CD4-positive, alpha-beta T cell treated with Interleukin-15 for 1 hour (primary cell): ENCODE measurements at places on chromosomes 3 and 15.

DNA sequence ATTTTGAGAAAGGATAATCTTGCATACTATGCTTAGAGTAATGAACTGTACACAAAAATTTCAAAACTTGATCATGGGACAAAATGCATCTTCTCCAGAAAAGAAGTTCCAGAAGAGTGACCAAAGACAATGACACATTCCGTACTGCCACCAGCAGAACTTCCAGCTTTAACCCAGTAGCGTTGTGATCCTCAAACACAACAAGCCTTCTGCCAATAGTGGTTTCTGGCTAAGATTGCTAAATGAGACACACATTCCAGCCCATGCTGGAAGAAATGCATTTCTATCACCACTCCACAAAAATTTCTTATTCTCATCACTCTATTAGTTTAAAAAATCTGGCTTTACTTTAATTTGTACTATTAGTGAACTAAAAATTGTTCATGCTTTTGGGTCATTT lies 334.9 kb downstream of the TBC1D5 start:
- DNase-seq = no peak

DNA sequence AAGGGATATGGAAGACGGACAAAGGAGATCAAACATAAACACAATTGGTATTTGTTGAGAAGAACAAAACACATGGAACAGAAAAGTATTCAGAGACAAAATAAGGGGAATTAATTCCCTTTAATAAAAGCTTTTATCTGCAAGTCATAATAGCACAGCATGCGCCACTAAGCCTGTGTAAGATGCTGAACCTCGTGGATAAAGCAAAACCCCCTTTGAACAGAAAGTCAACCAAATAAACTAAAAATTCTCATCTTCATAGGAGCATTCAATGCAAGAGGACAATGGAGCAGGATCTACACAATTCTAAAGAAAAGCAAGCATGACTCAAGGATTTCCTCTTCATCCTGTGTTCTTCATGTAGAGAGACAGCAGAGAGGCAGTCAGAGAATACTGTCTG lies 274.3 kb upstream of the GOLGA6L4 start:
- no peak for DNase-seq

- no peak for DNase-seq
Observed at GRCh38 chr15:69535101-69535638, 82.6 kb downstream of the RPLP1 start.

- no peak for DNase-seq
Observed at GRCh38 chr15:58331560-58331912, 100.3 kb upstream of the LIPC start.

DNA sequence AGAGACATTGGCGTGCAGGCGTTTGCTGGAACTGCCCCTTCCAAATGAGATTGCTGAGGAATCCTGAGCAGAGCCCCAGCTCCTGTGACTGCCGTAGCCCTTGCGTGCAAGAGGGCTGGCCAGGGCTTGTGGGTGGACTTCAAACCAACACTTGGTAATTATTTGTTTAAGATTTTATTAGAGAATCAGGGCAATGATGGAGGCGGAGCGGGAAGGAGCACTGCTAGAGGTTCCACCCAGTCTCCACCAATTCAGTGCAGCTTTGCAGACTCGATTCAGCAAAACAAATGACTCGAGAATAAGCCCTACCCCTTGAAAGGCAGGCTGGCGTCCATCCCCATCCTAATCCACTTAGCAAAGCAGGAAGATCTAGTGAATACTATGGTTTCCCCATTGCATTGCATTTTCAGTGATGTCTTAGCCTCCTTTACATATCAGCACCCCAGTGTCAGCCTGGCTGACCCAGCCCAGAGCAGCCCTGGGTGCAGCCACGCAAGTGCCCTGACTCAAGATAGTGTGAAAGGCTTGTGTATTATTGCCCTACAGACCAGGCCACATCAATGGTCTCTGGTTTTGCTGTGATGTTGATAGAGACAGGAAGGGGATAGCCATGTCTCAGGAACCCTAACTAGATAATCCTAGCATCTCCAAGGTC lies 26.0 kb downstream of the GLDN start:
- DNase-seq = no peak

- DNase-seq = no peak
Observed at GRCh38 chr15:71052356-71052755, 62.9 kb upstream of the THSD4 start.

DNA sequence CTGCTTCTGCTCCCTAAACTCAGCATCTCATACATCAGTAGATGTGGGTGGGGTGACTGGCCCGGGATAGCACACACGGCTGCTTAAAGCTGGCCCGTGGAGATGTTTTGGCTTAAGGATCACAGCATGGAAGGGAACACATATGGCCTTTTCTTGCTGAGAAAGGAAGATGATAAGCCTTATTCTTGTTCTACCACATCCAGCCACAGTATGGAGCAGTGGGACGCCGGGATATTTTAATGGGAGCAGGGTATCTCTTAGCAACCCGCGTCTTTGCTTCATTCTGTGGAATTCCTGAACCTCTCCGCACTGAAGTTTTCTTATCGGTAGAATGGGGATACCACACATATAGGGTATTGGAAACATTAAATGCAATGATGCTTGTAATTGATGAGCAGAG lies 94.1 kb upstream of the PROK2 start:
- DNase-seq = no peak

- DNase-seq = no peak
Observed at GRCh38 chr3:179186426-179186825, 38.3 kb downstream of the PIK3CA start.

DNA sequence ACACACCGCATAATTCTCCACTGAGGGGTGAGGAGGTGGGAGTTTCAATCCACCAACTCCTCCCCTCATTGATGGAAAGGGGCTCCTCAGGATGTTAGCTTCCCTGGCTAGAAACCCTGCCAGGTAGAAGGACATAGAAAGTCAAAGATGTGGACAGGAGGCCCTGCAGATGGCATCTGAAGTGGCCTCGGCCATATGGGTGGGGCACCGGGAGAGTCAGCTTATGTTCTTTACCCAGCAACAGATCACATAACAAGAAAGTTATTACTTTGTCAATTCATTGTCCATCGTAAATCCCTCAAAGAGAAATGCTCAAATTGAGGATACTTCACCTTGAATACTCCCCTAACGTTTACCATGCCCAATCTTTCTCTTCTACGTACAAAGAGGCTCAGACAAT lies 97.3 kb upstream of the ARHGEF3 start:
- DNase-seq = no peak

GRCh38 chr3:25430935-25431770 lies 3.1 kb downstream of the RARB start:
- no peak for DNase-seq

- no peak for DNase-seq
Observed at GRCh38 chr3:53787016-53787415, 59.2 kb downstream of the CHDH start.

GRCh38 chr15:28114721-28115622 lies 15.9 kb upstream of the OCA2 start:
- DNase-seq = no peak

DNA sequence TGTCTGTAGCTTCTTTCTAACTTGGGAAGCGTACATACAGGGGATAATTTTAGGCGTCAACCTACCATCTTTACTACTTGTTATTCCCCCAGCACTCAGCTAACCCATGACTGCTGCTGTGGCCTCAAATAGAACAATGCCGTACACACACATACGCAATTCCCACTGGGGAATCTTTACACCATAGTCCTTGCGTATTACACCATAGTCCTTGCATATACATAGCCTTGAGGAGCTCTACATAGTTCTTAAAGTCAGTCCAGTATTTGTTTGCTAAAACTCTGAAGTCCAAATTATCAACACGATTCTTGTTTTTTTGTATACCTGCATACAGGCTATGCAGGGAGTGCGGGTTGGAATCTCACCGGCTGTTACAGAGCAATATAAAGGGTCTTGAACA lies 67.2 kb downstream of the CGNL1 start:
- DNase-seq = no peak

DNA sequence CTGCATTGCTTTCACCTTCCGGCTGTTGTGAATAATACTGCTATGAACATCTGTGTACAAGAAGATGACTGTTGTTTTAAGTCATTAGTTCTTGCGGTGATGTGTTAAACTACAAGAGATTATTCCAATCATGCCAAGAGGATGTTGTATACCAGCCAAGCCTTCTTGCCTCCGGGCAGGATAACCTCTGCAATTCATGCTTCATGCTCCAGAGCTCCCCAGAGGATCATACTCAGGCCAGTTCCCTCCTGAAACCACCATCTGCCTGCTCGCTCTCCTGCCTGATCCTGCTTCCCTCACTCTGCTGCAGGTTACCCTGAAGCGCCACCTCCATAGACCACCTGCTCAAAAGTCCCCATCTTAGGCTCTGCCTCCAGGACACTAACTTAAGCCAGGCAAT lies 187.1 kb upstream of the PROK2 start:
- no peak for DNase-seq

DNA sequence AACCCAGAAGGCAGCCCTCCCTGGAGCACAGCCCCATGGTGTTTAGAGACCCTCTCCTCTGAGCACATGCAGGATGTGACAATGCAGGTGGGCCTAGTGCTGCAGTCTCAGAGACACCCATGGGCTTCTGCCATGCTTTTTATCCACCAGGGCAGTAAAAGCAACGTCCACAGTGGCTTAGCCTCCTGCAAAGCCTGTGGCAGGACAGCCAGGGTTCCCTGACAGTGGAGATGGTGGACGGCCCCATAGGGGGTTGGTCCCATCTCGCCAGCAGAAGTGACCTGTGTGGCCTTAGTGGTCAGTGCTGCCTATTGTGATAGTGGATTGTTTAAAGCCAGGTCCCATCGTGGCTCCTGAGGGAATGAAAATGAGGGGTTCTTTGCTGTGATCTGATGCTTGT lies 46.6 kb downstream of the APBA2 start:
- no peak for DNase-seq

DNA sequence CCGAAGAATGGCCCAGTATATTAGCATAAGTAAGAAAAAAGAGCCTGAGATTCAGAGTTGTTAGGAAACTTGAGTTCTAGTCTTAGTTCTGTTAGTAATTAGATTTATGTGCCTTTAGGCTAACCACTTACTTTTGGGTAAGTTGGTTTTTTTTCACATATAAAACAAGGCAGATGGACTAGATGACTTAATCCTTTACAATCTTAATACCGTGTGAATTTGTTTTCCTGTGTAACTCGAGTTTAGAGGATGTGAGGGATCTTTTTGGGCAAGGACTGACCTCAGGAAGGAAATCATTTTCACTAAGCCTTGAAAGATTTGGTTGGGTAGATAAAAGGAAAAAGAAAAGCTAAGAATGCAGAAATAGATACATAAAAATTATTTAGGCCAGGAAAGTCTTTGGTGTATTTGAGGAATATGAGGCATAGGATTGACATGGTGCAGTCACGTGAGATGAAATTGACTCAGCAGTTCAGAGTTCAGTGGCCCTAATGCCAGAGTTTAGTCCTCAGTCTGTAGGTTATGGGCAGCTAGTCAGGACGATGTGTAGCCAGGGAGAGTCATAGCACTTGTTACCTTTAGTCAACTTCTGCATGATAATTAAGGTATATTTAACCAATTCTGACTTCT lies 34.6 kb downstream of the PAK2 start:
- no peak for DNase-seq

GRCh38 chr15:74978503-74978902 lies 16.9 kb upstream of the SCAMP5 start:
- DNase-seq = no peak

DNA sequence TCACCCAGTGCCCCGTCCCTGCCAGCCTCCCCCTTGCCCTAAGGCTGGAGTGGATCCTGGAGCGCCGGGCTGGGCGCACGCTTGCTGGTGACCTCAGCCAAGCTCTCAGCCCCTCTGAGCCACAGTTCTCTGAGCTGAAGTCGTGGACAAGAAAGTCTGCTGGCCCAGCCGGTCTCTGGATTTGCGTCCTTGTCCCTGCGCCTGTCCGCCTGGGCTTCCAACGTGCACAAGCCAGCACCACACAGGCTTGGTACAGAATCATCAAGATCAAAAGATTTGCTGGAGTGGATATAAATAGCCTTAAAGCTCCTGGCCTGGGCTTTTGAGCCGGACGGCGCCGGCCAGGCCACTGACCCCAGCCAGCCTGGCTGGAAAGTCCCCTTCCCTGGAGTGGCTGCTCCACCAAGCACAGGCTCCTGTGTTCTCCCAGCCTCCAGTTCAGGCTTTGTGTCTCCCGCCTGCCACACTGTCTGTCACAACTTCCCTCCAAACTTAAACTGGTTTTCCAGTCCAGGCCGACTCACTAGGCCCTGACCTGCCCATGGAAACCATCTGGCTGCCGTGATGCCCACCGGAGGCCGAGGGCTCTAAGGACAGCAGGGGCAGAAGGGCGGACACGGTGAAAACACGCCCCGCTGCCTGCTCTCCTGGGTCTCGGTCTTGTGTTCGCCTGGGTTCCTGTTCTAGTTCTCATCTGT lies 156.2 kb downstream of the NUP210 start:
- no peak for DNase-seq

- no peak for DNase-seq
Observed at GRCh38 chr15:74571191-74571590, 30.2 kb downstream of the ARID3B start.

DNA sequence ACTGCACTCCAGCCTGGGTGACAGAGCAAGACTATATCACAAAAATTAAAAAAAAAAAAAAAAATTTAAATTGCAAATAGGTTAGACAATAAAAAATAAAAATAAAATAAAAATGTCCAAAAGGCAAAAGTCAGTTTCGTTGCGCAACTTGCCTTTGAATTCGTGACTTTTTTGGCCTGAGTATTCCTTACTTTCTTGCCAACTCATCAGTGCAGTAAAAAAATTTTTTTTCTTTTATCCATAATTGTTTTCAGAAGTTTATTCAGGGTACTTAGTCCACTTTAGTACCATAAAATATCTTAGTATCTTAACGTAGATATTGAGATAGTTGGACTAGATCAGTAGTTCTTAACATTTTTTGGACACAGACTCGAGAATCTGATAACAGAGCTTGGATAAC lies 22.4 kb upstream of the CILP start:
- DNase-seq = no peak

- DNase-seq = peak; percentile 63
Observed at GRCh38 chr15:41870689-41871081, 23.2 kb downstream of the SPTBN5 start.

DNA sequence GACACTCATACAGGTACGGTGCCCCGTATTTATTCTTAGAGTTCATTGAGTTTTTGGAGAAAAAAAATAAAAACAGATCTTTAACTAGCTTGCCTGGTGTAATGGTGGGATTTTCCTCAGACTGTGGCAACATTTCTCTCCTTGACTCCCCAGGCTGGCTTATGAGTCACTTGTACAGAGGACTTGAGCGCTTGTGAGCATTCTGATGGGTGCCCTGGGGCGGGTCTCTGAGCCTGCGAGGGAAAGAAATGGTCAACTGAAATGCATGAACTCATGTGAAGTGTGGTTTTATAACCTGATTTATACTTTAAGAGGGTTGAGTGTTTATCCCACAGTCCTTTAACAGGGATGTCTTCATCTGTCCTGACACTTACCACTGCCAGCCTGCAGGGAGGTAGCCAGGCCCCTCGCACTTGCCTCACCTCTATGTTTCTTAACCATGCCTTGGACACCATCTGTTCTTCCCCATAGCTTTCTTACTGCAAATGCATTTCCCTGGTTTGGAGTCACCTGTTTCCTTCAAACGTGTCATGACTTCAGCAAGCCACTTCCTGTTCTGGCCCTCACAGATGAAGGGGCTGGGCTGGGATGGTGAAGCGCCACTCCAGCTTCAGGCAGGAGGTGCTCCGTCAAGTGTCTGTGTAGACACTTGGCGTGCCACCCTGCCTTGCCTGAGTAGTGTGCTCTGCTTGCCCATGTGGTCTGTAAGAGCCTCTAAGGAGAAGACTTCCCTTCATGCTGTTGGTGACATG lies 118.7 kb downstream of the PDE8A start:
- DNase-seq = no peak
